ENCODE measurements at places on chromosomes 3 and 15. TPM values are rescaled to one million over a fixed set of nuclear protein-coding genes. Genes with fewer than 3 reads are reported as not detected.

The SAMD7 gene
- total RNA-seq, result not detected

The SLCO3A1 gene
- total RNA-seq, result 1.6 TPM

The FBXO40 gene
- total RNA-seq, result not detected

The B3GNT5 gene
- 18.1 TPM for total RNA-seq

The VEPH1 gene
- 107 TPM for total RNA-seq

The TLR9 gene
- total RNA-seq, result not detected

The C2CD4A gene
- 1.5 TPM for total RNA-seq

The DPPA4 gene
- not detected for total RNA-seq

The EAF2 gene
- 3.1 TPM for total RNA-seq

The SLC12A6 gene
- total RNA-seq, result 22.9 TPM

The SYNPR gene
- total RNA-seq, result not detected

The ZNF592 gene
- 6.2 TPM for total RNA-seq

The FSIP1 gene
- total RNA-seq, result 0.75 TPM

The DPPA2 gene
- not detected for total RNA-seq

The NLGN1 gene
- total RNA-seq, result 32.2 TPM

The CHRM5 gene
- total RNA-seq, result under 0.01 TPM

The MEX3B gene
- total RNA-seq, result 12.4 TPM

The CHRNA7 gene
- total RNA-seq, result 1.8 TPM

The FAM227B gene
- total RNA-seq, result 2.5 TPM

The CLDN16 gene
- total RNA-seq, result under 0.01 TPM

The LMAN1L gene
- not detected for total RNA-seq

The MOBP gene
- total RNA-seq, result 0.09 TPM

The MAP6D1 gene
- total RNA-seq, result 0.75 TPM

The TRIM71 gene
- total RNA-seq, result not detected

The CELF6 gene
- not detected for total RNA-seq

The SACM1L gene
- 40.7 TPM for total RNA-seq

The AHSG gene
- total RNA-seq, result not detected

The DENND6A gene
- 16.0 TPM for total RNA-seq

The AADAC gene
- 0.56 TPM for total RNA-seq

The C15orf62 gene
- 0.66 TPM for total RNA-seq

The C3orf20 gene
- total RNA-seq, result under 0.01 TPM
